Ascending aorta (tissue), 2 donors: ENCODE measurements at places on chromosomes 3 and 15. TPM values are rescaled to one million over a fixed set of nuclear protein-coding genes. Genes with fewer than 3 reads are reported as not detected.

DNA sequence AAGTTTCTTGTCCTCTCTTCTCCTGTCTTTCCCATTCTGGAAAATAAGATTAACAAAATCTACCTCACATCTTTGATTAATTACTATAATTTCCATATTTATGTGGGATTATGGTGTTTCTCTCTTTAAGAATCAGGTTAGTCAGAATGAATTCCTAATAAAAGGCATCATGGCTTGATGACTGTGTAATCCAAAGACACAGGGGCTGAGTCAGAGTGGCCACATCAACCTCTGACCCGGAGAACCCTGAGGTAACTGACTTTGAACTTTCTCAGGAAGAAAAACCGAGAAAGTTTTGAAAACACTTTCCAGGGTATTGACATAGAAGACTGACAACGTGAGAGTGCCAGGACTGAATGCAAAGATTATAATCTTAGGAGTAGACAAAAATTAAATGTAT lies 170.3 kb upstream of the MCTP2 start:
- no peak overlapping the region for H3K27ac ChIP-seq
- H3K27me3 ChIP-seq: no peaks in the 10 kb centered on the region
- no peaks in the 10 kb centered on the region for H3K36me3 ChIP-seq
- H3K4me1 ChIP-seq: no peaks in the 10 kb centered on the region
- DNase-seq: no peak

- no peak for DNase-seq
- H3K27me3 ChIP-seq: no peaks in the 10 kb centered on the region
- H3K27ac ChIP-seq: no peak overlapping the region
Observed at GRCh38 chr15:24760066-24760465, 84.5 kb downstream of the NPAP1 start.

- no peaks in the 10 kb centered on the region for H3K4me1 ChIP-seq
- no peak for DNase-seq
- peak overlapping the region; percentile 42 for H3K27ac ChIP-seq
- no peak overlapping the region for H3K4me3 ChIP-seq
Observed at GRCh38 chr15:35519541-35520149, 26.3 kb downstream of the DPH6 start.

DNA sequence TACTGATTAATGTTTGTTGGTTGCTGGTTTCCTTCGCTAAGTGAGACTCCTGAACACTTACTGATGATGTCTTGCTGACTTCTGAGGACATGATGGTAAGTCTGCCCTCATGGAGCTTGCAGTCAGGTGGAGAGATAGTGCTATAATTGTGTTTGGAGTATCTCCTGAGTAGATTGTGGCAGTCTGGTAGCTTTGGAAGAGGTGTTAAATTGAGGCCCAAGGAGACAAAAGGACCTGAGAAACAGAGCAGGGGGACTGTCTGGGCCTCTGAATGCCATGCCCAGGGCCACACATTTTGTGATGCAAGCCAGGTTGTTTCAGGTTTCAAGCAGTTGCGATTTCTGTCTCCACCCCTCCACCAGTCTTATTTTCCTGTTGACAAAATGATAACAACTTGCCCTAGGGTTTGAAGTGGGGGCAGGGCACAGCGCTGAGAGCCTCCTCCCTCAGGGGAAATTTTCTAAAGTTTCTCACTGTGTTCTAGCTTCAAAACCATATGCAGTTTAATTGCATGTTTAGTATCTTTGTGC lies 16.7 kb downstream of the SMAD3 start:
- no peaks in the 10 kb centered on the region for H3K36me3 ChIP-seq
- peaks cover 15% of the 10 kb centered on the region for H3K4me1 ChIP-seq
- H3K27ac ChIP-seq: no peak overlapping the region
- H3K27me3 ChIP-seq: no peaks in the 10 kb centered on the region
- no peak for DNase-seq
- H3K4me3 ChIP-seq: no peak overlapping the region

- no peak for DNase-seq
- H3K4me1 ChIP-seq: no peaks in the 10 kb centered on the region
- H3K36me3 ChIP-seq: no peaks in the 10 kb centered on the region
- H3K4me3 ChIP-seq: no peak overlapping the region
- H3K27ac ChIP-seq: no peak overlapping the region
Observed at GRCh38 chr15:56839641-56840040, 78.8 kb upstream of the TCF12 start.

DNA sequence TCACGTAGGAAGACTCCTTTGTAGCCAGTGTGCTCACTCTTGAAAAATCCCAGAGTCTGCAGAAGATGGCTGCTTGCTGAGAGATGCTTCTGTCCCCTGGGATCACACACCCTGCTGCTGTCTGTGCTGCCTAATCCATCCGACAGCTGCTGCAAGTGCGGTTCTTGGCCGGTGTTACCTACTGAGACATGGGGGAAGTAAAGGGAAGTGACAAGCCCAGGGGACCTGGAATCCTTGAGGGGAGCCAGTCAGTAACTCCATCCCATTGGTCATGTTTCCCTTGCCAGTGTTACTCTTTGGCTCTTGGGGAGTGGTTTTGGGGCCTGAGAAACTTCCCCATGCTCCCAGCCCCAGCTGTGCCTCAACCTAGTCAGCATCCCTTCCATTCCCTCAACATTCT lies 8.3 kb upstream of the CPNE9 start:
- peaks cover 64% of the 10 kb centered on the region for H3K36me3 ChIP-seq
- no peak overlapping the region for H3K4me3 ChIP-seq
- no peak for DNase-seq
- H3K27me3 ChIP-seq: no peaks in the 10 kb centered on the region
- no peak overlapping the region for H3K27ac ChIP-seq

DNA sequence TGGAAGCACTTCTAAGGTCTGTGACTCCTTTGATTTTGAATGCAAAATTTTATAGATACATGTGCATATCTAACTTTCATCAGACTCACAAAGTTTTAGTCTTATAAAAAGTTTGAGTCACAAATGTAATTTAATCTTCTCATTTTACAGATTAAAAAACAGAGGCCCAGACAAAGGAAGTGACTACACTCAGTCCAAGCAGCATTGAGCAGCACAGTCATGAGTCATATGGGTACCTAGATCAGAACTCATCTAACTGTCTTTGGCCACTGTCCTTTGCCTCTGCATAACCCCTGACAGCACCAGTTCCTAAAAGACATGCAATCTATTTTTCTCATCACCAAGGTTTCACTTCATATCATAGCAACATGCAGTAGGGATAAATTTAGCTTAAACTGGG lies 210.7 kb upstream of the KCNH8 start:
- no peaks in the 10 kb centered on the region for H3K4me1 ChIP-seq
- H3K4me3 ChIP-seq: no peak overlapping the region
- H3K27me3 ChIP-seq: no peaks in the 10 kb centered on the region
- no peak overlapping the region for H3K27ac ChIP-seq

GRCh38 chr15:72331021-72331420 lies 11.1 kb upstream of the CELF6 start:
- no peak overlapping the region for H3K27ac ChIP-seq
- H3K36me3 ChIP-seq: peaks cover 3% of the 10 kb centered on the region
- H3K4me3 ChIP-seq: no peak overlapping the region
- DNase-seq: no peak

GRCh38 chr15:88621789-88622604 lies 857 bp downstream of the AEN start:
- DNase-seq: no peak
- H3K27me3 ChIP-seq: no peaks in the 10 kb centered on the region
- H3K36me3 ChIP-seq: peaks cover 11% of the 10 kb centered on the region
- peak overlapping the region; percentile 91 for H3K27ac ChIP-seq
- peaks cover 26% of the 10 kb centered on the region for H3K4me1 ChIP-seq
- peak overlapping the region; percentile 97 for H3K4me3 ChIP-seq

DNA sequence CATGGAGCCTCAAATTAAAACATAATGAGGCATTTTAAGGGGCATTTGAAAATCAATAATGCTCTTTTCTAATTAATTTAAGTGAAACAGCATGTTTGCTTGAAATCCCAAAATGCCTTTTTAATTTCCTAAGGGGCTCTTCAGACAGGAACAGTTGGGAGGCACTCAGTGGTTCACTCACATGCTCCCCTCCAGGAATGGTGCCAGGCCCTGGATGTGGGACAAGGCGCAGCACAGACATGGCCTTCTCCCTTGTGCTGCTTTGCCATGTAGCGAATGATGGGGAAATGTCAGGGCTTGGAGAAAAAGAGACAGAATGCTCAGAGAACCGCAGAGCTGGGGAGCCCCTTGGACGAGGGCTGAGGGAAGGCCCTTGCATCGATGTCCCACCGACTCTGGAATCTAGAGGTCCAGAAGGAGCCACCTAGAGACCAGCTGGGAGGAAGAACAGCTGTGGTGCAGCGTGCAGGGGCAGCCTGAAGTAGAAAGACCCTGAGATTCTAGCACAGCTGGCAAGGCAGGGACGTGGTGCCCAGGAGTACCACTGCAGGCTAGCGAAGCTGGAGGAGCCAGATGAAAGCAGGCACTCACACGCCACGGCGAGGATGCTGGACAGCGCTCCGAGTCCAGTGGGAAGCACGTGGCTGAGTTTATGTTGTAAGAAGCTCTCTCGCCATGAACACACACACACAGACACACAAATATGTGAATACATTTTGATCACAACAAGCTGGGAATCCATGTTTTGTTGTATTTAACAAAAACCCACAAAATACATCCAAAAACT lies 27.0 kb downstream of the NSMCE3 start:
- no peak overlapping the region for H3K27ac ChIP-seq
- no peak overlapping the region for H3K4me3 ChIP-seq
- no peaks in the 10 kb centered on the region for H3K4me1 ChIP-seq
- DNase-seq: no peak

GRCh38 chr3:62211675-62212429 lies 161.5 kb downstream of the FEZF2 start:
- H3K27ac ChIP-seq: no peak overlapping the region
- no peak for DNase-seq
- H3K36me3 ChIP-seq: no peaks in the 10 kb centered on the region
- no peaks in the 10 kb centered on the region for H3K27me3 ChIP-seq
- no peak overlapping the region for H3K4me3 ChIP-seq

DNA sequence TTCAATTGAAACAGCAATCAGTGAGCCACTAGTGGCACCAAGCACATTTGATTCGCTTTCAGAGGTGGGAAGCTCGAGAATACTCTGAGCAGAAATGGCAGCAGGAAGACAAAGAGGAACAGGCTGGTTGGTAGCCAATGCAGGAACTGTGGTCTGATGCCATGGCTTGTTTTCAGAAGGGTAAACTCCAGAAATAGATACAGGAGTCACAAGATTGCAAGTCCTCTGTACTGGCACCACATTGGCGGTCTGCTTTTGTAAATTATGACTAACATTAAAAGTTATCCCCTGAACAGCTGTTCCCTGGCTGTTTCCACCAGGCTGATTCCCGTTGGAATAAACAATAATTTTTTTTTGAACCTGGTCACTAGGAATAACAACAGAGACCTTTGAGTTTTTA lies 35.5 kb downstream of the USF3 start:
- no peak overlapping the region for H3K27ac ChIP-seq
- no peaks in the 10 kb centered on the region for H3K4me1 ChIP-seq
- peaks cover 89% of the 10 kb centered on the region for H3K36me3 ChIP-seq
- H3K27me3 ChIP-seq: no peaks in the 10 kb centered on the region
- no peak for DNase-seq
- no peak overlapping the region for H3K4me3 ChIP-seq

GRCh38 chr3:42497009-42497731 lies 5.3 kb upstream of the VIPR1 start:
- H3K27me3 ChIP-seq: no peaks in the 10 kb centered on the region
- H3K4me3 ChIP-seq: no peak overlapping the region
- no peak overlapping the region for H3K27ac ChIP-seq
- peaks cover 7% of the 10 kb centered on the region for H3K4me1 ChIP-seq
- no peak for DNase-seq

- no peaks in the 10 kb centered on the region for H3K36me3 ChIP-seq
- DNase-seq: no peak
- H3K4me3 ChIP-seq: no peak overlapping the region
- H3K27ac ChIP-seq: no peak overlapping the region
- H3K4me1 ChIP-seq: no peaks in the 10 kb centered on the region
- no peaks in the 10 kb centered on the region for H3K27me3 ChIP-seq
Observed at GRCh38 chr15:53412542-53412941, 346.9 kb downstream of the WDR72 start.

DNA sequence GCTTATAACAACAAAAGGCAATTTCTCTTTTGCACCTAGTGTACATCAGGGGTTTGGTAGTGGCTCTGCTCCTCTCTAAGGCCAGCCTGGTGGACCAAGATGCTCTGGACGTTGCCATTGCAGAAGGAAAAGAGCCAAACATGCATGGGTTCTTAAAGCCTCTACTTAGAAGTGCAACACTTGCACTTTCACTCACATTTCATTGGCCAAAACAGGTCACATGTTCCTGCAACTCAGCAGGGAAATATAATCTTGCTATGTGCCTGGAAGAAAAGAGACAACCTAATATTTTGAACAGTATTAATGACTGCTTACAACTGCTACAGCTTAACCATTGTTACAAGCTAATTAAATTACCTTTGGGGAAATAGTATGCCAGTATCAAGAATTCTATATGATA lies 182.9 kb downstream of the IL5RA start:
- H3K27ac ChIP-seq: no peak overlapping the region
- no peaks in the 10 kb centered on the region for H3K4me1 ChIP-seq
- no peaks in the 10 kb centered on the region for H3K27me3 ChIP-seq
- H3K36me3 ChIP-seq: peaks cover 5% of the 10 kb centered on the region
- no peak for DNase-seq
- H3K4me3 ChIP-seq: no peak overlapping the region

GRCh38 chr15:48510976-48511375 lies 134.5 kb downstream of the FBN1 start:
- no peak overlapping the region for H3K27ac ChIP-seq
- H3K36me3 ChIP-seq: peaks cover 28% of the 10 kb centered on the region
- DNase-seq: no peak
- H3K4me3 ChIP-seq: no peak overlapping the region
- peaks cover 6% of the 10 kb centered on the region for H3K4me1 ChIP-seq

DNA sequence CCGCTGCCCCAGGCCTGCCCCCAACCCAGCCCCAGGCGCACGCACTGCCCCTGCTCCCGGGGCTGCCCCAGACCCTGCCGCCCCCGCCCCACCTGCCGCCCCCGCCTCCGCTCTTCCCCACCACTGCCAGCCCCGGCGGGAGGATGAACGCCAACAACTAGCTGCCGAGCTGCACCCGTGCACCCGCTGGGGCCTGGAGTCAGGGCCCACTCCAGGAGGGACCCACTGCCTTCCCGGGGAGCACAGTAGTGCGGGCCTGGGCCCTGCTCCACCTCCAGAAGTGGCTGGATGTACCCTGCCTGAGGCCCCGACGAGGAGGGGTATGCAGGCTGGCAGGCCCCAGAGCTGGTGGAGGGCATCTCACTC lies 10.9 kb downstream of the ZBTB47 start:
- no peaks in the 10 kb centered on the region for H3K27me3 ChIP-seq
- H3K4me3 ChIP-seq: no peak overlapping the region
- H3K27ac ChIP-seq: peak overlapping the region; percentile 77
- no peak for DNase-seq

GRCh38 chr3:46113608-46114007 lies 86.3 kb upstream of the XCR1 start:
- no peaks in the 10 kb centered on the region for H3K36me3 ChIP-seq
- no peak overlapping the region for H3K27ac ChIP-seq
- no peaks in the 10 kb centered on the region for H3K4me1 ChIP-seq
- DNase-seq: no peak
- no peaks in the 10 kb centered on the region for H3K27me3 ChIP-seq

- no peaks in the 10 kb centered on the region for H3K4me1 ChIP-seq
- H3K27ac ChIP-seq: no peak overlapping the region
- H3K4me3 ChIP-seq: no peak overlapping the region
- H3K27me3 ChIP-seq: no peaks in the 10 kb centered on the region
- no peak for DNase-seq
Observed at GRCh38 chr3:141150931-141151330, 80.7 kb upstream of the PXYLP1 start.

SI gene
- total RNA-seq: not detected

PLCB2 gene
- 6.9 TPM for total RNA-seq

RASGRP1 gene
- total RNA-seq: not detected

LYZL4 gene
- total RNA-seq: not detected

CAV3 gene
- total RNA-seq: not detected

GFM1 gene
- 13.9 TPM for total RNA-seq

PATL2 gene
- total RNA-seq: not detected

PLSCR2 gene
- not detected for total RNA-seq

MAPKBP1 gene
- 27.6 TPM for total RNA-seq
